ENCODE measurements at places on chromosomes 12 and 14.

DNA sequence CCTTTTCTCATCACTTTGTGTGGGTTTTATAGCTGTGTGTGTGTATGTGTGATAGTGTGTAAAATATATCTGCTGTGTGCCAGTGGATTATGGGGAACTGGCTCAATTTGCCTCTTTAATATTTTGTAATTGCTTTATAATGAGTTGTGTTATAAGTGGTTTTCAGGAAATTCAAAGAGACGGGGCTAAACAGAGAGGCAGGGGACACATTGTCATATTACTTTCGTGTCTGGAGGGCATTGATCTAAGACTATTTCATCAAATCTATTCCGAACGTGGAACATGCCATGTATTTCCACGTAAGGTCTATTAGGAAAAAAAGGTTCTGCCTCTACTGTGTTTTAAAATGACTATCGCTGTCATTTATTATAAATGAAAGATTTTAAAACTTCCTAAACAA lies 793.2 kb upstream of the TMEM132C start:
- DNase-seq: no peak

DNA sequence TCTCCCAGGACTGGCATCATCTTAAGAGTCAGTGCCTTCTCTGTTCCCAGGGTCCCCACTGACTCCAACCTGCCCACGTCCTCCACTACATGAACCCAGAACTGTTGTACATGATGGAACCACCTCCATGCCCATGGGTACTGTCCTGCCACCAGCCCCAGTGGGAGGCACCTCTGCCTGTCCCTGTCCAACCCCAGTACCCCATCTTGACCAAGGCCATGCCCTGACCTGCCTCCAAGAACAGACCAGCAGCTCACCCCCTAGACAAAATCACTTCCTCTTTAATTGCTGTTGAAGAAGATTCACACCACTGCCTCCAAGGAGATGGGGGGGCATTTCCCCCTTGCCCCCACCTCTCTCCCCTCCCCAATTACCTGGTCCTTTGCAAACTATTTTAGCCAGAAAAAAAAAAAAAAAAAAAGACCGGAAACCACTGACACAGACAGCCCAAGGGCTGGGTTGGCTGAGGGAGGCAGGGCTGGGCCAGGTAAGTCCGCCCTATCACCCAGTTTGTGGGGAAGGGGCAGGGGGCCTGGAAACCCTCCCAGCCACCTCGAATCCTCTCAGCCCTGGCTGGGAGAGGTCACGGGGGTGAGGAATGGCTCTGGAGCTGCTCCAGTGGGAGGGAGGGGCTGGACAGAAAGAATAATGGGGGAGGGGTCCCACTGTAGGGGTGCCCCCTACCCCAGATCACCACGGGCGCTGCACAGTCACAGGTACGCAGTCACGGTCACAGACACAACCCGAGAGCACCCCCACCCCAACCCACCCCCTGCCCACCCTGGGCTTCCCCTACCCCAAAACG lies 13.4 kb downstream of the AGAP2 start:
- no peak for DNase-seq

GRCh38 chr12:49064767-49065152 lies 4.2 kb upstream of the KMT2D start:
- DNase-seq: no peak

GRCh38 chr12:1881301-1881700 lies 37.2 kb downstream of the CACNA2D4 start:
- no peak for DNase-seq

GRCh38 chr12:121499929-121500793 lies 80.7 kb downstream of the KDM2B start:
- peak; percentile 47 for DNase-seq

All from stimulated activated CD8-positive, alpha-beta memory T cell treated with anti-CD3 and anti-CD28 coated beads, Interleukin-7, amount 100 ng/mL, for 1 hour (primary cell).